ENCODE measurements at places on chromosomes 6 and 20.

GRCh38 chr6:127263481-127263880 is 3.2 kb upstream of the RNF146 start:
- DNase-seq = no peak

GRCh38 chr20:62401331-62401779 is 5.7 kb downstream of the CABLES2 start:
- DNase-seq = no peak

GRCh38 chr20:35018590-35019371 is 63.1 kb downstream of the MYH7B start:
- no peak for DNase-seq

DNA sequence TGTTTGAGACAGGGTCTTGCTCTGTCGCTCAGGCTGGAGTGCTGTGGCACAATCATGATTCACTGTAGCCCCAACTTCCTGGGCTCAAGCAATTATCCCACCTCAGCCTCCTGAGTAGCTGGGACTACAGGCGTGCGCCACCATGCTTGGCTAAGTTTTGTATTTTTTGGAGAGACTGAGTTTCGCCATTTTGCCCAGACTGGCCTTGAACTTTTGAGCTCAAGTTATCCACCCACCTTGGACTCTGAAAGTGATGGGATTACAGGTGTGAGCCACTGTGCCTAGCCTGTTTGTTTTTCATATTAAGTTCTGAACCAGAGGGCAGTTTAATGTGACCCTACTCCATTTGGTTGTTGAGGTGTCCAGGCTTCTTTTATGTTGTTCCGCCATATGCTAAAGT is 194.8 kb downstream of the PLCB1 start:
- DNase-seq = no peak

GRCh38 chr6:161429921-161430490 is 156.1 kb upstream of the AGPAT4 start:
- DNase-seq = no peak

DNA sequence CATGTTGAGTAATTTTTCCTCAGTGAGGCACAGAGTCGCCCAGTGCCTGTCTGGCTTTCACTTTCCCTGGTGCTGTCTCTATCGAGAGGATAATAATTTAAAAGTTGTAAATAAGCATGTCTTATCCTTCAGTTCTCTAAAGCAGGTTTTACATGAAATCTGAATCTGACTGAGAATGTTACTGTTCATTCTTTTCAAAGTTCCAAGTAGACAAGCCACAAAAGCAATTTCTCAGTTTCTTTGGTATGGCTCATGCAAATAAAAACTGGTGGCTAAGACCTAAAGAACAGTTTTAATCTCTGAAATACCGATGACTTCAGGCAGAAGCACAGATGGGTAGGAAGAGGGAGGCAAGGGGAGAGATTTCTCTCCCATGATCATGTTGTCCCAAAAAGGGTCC is 87.6 kb upstream of the GCM1 start:
- no peak for DNase-seq

- DNase-seq = no peak
These were observed 15.4 kb downstream of the TAAR1 start for GRCh38 chr6:132643547-132643946.

GRCh38 chr20:54346276-54346675 is 129.1 kb upstream of the DOK5 start:
- no peak for DNase-seq

DNA sequence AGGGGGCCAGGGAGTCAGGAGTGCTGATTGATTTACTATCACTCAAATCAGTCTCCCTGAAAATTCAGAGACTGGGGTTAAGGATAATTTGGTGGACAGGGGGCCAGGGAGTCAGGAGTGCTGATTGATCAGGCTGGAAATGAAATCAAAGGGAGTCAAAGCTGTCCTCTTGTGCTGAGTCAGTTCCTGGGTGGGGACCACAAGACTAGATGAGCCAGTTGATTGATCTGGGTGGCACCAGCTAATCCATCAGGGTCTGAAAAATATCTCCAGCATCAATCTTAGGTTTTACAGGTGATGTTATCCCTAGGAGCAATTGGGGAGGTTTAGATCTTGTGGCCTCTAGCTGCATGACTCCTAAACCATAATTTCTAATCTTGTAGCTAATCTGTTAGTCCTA is 6.1 kb upstream of the AFG1L start:
- no peak for DNase-seq

- no peak for DNase-seq
These were observed 23.0 kb downstream of the OPN5 start for GRCh38 chr6:47804821-47805220.

GRCh38 chr6:124557873-124558272 is 404.4 kb upstream of the RNF217 start:
- no peak for DNase-seq

DNA sequence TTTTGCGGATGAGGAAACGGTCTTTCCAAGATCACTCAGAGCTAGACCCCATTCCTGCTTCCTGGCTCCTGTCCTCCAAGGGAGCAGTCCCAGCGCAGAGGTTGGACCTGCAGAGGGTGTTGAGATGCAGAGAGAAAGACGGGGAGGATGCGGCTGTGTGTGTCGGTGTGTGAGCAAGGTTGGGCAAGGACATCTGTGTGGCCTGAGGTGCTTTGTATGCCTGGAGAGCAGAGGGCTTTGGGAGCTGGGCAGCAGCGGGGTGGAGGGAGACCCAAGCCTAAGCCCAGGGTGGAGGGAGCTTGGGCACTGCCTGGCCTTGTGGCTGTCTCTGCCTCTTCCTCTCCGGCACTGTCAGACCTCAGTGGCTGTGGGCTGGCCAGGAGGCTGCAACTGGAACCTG is 147.4 kb upstream of the RNF24 start:
- DNase-seq = no peak

DNA sequence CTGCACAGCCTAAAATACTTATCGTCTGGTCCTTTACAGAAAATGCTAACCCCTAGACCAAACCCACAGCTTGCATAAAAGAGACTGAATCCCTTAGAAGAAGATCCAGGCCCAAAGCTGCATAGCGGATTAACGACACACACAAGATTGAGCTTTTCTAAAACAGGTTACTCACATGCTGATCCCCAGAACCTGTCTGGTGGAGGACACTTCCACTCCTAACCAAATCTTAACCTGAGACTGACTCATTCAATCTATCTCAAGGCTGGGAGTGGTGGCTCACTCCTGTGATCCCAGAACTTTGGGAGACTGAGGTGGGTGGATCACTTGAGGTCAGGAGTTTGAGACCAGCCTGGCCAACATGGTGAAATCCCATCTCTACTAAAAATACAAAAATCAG is 2.8 kb upstream of the SLPI start:
- no peak for DNase-seq

DNA sequence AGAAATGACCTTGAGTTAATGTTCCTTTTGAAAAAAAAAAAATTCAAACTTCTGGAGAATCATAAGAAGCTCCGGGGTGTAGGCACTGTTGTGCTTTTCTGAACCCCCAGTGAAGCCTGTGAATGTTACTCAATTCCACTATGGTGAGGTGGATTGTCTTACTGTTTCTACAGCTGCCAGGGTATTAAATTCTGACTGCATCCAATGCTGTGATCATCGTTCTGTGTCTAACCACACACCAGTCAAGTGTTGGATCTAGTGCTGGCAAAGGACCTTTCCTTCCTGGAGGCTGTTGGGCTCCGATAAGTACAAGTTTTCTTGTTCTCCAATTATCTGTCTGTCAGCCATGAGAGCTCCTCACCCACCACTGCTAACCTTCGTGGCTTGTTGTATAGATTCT is 162.0 kb upstream of the EPHA7 start:
- no peak for DNase-seq

DNA sequence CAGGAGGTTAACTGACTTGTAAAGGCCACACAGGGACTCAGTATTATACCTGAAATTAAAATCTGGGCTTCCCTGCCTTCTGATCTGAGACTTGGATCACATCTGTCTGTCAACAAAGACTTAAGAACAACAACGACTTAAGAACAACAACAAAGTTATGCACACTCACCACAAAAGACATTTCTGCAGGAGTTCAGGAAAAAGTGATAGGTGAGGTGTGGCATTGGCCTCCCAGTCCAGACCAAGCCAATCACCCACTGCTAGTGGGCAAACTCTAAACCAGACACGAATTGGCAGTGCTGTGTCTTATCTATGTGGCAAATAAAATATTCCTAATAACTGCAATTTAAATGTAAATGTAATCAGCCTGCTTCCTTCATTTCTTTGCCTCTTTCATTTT is 61.3 kb downstream of the PRDM1 start:
- no peak for DNase-seq

- no peak for DNase-seq
These were observed 62.0 kb downstream of the GFOD1 start for GRCh38 chr6:13425270-13425873.

- DNase-seq = no peak
These were observed 216.3 kb downstream of the ADGRG6 start for GRCh38 chr6:142518126-142518525.

GRCh38 chr20:46720776-46721425 is 11.5 kb downstream of the SLC2A10 start:
- no peak for DNase-seq

GRCh38 chr6:11586536-11586935 is 49.0 kb downstream of the TMEM170B start:
- no peak for DNase-seq

- no peak for DNase-seq
These were observed 19.4 kb downstream of the ERGIC3 start for GRCh38 chr20:35561268-35561667.

DNA sequence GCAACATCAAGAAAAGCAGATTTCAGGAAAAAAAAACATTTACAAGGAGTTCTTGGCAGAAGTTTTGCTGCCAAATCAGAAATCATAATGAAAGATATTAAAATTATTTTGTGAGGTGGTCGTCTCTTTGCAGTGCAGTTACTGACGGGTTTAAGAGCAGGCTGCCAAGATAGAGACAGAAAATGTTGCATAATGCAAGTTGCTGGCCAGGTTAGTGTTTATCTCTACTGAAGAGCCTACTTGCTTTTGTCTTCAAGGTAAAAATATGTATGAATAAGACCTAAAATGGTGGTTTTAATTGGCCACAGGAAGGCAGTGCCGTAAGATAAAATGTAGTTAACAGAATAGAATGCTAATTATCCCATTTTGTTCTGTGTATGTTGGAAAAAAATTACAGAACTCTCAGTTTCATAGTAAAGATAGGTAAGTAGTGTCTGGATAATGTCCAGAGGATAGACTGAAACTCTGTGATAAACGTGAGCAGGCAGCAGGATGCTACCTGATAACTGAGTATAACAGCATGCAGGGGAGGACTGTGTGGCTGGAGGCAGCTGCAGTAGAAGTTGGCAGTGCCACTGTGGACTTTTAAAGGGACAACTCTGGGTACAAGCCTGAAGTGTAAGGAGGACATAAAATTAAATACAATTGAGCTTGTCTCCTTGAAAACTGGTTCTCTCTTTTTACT is 13.9 kb downstream of the FOXO3 start:
- no peak for DNase-seq

DNA sequence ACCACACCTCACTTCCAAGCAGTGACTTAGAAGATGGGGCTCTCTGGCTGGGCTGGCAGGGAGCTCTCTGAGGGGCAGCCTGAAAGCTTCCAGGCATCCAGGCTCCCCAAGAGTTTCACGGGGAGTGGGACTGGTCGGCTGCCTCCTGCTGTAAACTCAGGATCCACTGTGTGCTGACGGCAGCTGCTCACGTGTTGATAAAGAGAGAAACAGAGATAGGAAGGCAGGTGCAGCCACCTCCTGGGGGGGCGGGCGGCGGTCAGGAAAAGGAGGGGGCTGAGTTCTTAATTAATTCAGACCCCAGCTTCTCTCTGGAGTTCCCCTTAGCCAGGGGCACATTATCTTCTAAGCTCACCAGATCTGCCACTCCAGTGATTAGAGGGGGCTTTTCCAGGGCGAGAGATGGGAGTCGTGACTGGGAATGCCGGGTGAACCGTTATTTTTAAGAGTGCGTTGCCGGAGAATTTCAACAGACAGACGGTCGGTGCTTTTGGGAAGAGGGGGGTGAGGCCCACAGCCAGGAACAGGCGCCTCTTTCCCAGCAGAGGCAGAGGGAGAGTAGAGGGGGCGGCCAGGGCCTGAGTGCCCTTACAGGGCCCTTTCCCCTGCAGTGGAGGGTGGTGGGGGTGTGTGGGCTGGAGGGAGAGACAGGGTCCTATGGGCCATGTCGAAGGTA is 70.9 kb downstream of the CD40 start:
- no peak for DNase-seq

- peak; percentile 5 for DNase-seq
These were observed 80.3 kb upstream of the HTR1E start for GRCh38 chr6:86856937-86857563.

DNA sequence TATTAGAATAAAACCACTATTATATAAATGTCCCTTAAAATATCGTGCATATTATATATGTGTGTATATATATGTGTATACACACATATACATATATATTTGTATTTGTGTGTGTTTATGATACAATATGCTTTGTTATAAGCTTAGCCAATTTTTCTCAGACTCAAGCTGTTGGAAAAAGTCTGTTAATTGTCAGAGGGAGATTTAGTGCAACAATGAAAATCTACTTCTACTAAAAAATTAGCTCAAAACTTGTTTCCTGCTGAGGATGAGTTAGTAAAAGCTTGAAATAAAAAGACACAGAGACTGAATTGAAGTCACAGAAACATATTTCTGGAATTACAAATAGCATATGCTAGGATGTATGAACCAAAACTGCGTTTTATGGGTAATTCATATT is 79.4 kb downstream of the ADGRG6 start:
- no peak for DNase-seq

GRCh38 chr6:83417880-83418663 is 12.8 kb downstream of the ME1 start:
- DNase-seq = no peak

DNA sequence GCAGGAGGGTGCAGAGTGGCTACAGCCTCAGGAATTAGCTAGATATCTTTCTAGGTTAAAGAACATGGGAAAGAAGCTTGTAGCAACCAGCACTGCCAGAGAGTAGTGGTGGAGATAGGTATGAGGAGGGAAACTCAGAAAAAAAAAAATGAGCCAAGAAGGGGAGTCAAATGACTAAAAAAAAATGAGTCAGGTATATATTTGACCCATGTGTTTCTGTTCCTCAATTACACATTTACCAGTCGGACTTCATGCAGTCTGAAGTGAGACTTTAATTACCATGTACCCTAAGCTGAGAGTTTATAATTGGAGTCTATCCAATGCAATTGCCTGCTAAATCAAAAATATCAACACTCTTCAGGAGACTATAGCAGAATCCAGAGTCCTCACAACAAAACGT is 964.6 kb downstream of the HACE1 start:
- DNase-seq = no peak

DNA sequence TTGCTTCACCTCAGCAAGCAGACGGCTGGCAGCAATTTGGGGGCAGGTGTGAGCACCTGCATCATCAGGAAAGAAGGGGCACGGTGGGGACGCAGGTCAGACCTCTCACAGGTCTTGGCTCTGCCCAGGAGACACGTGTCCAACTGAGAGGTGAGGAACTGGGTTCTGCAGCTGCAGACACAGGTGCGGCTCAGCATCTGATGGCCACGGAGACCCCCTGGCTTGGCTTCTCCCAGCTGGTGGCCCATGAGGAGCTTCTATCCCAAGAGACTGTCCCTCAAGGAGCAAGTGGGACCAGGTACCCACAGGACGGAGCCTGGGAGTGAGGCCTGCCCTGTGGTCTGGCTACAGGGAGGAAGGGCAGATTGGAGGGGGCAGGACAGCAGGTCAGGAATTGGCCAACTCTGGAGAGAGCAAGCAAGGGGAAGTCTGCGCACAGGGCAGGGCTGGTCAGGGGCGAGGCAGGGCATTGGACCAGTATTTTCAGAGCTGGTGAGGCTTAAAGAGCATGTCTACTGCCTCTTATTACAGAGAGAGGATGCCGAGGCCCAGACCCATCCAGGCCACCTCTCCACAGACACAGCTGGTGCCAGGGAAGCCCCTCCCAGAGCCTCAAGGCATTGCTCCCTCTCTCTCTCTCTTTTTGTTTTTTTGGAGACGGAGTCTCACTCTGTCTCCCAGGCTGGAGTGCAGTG is 4.2 kb downstream of the STMN3 start:
- no peak for DNase-seq

GRCh38 chr6:89956182-89956581 is 61.9 kb downstream of the GJA10 start:
- peak; percentile 48 for DNase-seq

Data from stimulated activated CD4-positive, alpha-beta T cell treated with anti-CD3 and anti-CD28 coated beads, Interleukin-12 subunit alpha, Interleukin-12 subunit beta, amount 100 ng/mL, for 48 hours (primary cell).